CD4-positive, alpha-beta T cell treated with Interleukin-4 for 4 hours (primary cell): ENCODE measurements at places on chromosomes 2 and 18.
A peak's percentile ranks its signal among the peaks of the same experiment; 100 is the strongest.

GRCh38 chr18:10049747-10050146 is 135.9 kb downstream of the VAPA start:
- no peak for DNase-seq

DNA sequence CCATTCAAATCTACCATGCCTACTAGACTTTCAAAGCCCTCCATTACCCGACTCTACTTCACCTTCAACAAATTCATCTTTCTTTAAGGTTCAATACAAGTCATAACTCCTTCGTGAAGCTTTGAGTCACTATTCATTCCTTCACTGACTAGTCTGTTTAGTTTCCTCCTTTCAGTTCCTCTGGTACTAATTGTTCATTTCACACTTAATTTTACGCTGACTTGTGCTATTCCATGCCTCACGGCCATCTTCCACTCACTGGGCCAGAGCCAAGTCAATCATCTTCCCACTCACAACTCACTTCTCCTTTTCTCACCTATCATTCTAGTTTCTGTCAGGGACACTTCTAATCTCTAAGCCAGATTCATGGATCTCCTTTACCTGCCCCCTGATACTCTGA is 136.2 kb downstream of the MTX2 start:
- DNase-seq = no peak

DNA sequence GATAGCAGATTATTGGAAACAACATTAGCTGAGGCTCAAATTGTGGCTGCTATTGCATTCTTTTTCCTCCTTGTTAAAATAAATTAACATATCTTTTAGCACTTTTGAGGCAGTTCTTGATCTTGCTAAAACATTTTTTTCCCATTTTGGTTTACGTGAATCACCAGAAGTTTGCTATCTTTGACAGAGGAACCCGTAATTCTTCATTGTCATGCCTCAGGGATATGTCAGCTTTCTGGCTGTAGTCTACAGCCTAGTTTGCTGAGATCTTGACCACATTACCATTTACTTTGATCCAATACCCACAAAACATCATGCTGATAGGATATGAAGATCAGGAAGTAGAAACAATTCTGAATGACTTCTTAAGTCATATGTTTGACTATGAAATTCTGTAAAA is 25.1 kb upstream of the FANCL start:
- no peak for DNase-seq

DNA sequence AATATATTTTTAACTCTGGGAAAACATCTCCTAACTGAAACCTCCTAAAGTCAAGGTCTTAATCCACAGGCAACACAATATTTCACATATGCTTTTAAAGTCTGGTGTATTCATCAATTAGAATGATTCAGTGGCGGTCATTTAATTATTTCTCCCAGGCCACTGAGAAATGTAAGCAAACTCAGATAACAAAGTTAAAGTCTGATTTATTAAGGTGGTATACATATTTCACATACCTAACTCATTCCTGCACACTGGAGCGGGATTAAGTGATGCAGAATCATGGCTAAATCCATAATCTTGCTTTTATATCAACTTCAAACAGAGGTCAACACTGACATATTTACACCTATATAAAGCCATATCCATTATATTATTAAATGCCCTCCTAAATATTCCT is 43.7 kb downstream of the FRZB start:
- DNase-seq = no peak

GRCh38 chr18:54359233-54359632 is 1.5 kb downstream of the C18orf54 start:
- DNase-seq = no peak

- DNase-seq = no peak
Measured at GRCh38 chr2:20580690-20581437, 70.0 kb downstream of the HS1BP3 start.

- DNase-seq = no peak
Measured at GRCh38 chr18:12886498-12887126, 2.6 kb upstream of the PTPN2 start.

- DNase-seq = no peak
Measured at GRCh38 chr2:161118722-161119121, 41.5 kb upstream of the TANK start.

DNA sequence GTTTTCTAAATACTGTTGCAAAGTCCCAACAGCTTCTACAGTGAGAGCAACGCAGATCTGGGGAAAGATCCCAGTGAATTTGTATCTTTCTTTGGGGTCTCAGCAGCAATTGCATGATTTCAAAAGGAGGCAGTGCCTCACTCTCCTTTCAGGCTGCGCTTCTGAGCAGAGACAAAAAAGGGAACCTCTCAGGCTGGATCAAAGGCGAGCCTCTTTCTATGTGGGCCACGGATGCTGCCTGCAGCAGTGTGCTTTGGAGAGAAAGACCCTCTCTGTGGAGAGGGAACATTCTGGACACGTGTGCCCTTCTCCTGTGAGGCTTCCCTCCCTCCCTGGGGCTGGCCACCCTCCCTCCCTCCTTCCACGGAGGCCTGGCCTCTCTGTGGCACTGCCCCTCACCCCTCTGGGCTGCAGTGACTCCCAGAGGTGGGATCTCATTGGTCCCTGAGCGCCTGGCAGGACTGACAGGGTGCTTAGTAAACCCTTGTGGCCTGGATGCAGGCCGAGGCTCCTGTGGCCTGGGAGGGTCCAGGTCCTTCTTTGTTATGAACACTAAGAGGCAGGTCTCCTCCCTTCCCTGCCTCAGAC is 21.6 kb upstream of the PDIA6 start:
- DNase-seq = no peak

DNA sequence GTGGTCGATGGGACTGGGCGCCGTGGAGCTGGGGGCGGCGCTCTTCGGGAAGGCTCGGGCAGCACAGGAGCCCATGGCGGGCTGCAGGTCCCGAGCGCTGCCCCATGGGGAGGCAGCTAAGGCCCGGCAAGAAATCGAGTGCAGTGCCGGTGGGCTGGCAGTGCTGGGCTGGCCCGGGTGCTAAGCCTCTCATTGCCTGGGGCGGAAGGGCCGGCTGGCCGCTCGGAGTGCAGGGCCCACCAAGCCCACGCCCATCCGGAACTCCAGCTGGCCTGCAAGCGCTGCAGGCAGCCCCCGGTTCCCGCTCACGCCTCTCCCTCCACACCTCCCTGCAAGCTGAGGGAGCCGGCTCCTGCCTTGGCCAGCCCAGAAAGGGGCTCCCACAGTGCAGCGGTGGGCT is 748.4 kb upstream of the NRXN1 start:
- no peak for DNase-seq

DNA sequence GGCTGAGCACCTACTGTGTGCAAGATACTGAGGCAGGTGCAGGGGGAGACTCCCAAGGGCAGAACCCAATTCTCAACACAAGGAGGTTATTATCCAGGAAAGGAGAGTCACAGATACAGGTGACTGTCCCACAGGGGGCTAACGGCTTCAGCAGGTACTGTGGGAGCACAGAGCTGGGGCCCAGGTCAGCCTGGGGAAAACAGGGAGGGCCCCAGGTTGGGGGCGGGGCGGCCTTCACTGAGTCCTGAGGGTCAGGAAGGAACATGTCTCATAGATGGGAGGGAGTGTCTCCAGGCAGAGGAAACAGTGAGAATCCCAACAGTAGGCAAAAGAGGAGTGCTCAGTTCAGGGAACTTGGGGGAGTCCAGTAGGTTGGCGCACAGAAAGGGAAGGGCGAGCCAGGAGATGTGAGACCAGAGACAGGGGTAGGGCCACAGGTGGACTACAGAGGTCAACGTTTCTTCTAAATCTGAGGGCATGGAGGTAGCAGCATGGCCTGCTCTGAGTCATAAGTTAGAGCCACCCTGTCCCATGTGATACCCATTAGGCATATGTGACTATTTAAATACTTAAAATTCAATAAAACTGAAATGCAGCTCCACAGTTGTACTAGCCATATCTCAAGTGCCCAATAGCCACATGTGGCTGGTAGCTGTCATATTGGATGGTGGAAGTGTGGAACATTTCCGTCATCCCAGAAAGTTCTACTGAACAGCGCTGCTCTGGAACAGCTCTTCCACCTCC is 157.2 kb downstream of the TTC32 start:
- DNase-seq = no peak

- DNase-seq = no peak
Measured at GRCh38 chr2:109029490-109030201, 40.6 kb upstream of the EDAR start.

GRCh38 chr18:77131652-77132368 is 773 bp downstream of the MBP start:
- DNase-seq = peak; percentile 34

- no peak for DNase-seq
Measured at GRCh38 chr2:109062859-109063700, 65.9 kb upstream of the SH3RF3 start.

DNA sequence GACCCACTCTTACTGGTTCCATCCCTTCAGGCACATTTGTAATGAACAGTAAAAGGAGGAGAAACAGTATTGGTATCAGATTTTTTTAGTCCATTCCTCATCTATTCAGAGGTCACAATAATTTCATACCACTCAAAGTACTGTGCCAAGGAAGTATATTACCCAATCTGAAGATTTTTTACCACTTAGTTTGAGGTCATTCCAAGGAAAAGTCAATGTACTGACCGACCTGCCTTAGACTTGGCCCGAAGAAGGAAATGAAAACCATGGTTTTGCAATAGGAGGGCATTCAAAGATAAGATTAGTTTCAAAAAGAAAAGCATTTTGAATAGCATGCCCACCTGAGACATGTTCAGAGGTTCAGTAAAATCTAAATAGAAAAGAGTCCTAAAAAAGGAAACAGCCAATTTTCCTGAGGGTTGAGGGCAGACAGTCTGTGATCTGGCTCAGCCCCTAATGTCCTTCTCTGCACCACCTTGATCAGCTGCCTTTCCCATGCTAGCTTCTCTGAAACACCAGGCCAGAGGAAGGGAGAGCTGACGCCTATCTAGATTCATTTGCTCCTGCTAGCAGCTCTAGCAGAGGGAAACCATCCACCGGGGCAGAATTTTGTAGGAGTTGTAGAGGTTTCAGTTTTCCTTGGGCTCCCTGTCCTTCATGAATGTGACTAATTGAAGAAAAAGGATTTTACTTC is 107.3 kb upstream of the FZD5 start:
- DNase-seq = no peak

- no peak for DNase-seq
Measured at GRCh38 chr2:24153478-24153877, 21.4 kb upstream of the FAM228A start.

GRCh38 chr2:31037058-31037457 is 101.2 kb downstream of the GALNT14 start:
- DNase-seq = no peak

GRCh38 chr2:109423556-109424359 is 190.0 kb downstream of the SEPTIN10 start:
- no peak for DNase-seq

DNA sequence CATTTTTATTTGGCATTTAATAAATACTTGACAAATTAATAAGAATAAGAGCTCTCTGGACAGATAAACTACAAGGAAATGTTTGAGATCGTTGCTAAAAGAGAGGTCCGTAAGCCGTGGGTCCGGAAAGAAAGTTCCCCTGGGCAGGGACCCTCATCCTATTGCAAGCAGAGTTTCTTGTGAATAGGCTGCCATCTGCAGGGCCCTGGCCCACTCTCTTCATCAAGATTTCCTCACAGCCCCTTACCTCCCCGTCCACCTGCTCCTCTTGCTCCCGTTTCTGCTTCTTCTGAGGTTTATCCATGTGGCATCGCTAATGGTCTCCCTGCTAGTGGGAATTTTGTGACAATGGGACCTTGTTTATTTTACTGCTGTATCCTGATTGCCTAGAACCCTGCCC is 30.1 kb upstream of the MC5R start:
- DNase-seq = no peak

DNA sequence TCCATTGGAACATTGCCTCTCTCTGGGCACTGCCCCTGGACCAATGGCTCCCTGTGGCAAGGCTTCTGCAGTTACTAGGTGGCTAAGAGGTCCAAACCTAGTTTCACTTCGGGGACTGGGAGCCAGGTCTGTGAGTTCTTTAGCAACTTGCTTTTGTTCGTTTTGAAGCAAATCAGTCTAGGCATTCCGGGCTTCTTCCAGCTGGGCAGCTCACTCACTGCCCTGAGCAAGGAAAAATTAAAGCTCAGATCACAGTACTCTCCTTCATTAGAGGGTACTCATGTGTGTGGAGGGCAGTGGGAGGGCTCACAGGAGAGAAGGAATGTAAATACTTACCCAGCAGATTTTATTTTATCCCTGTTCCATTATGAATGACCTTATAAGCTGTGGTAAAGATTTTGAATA is 80.3 kb downstream of the SPP2 start:
- no peak for DNase-seq

DNA sequence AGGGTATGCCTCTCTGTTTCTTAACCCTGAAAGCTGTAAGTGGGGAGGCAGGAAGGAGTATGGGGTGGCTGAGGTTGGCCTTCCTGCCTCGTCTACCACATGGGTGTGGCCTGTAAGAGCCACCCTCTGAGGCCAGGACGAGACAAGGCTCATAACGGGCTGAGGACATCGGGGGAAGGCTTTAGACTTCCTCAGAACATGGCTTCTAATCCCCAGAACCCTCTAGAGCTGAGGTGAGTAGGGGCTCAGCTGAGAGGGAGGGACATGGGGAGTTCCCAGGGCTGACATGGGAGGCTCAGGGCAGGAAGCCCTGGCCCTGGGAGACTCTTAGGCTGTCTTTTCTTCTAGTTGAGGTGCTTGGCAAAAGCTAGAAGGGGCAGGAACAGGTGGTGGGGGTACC is 36.7 kb downstream of the EMX1 start:
- peak; percentile 36 for DNase-seq

DNA sequence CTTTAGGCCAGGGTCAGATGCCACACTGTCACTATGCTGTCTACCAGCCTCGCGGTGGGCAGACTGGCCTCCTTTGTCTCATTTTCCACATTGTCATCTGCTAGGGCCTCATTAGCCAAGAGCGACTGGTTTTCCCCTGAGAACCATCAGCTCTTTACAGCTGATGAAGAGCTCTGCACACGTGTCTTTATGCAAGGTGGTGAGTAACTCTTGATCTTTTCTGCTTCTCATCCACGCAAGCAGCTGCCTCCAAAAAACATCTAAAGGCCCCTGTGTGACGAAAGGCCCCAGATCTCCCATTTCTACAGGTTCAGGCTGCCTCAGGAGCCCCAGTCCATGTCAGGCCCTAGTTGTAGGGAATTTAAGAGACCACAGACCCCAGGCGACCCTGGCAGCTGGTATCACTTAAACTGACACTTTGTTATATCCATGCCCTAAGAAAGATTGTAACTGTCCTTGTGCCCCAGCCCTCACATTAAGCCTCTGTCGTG is 52.9 kb downstream of the DPYSL5 start:
- DNase-seq = no peak

DNA sequence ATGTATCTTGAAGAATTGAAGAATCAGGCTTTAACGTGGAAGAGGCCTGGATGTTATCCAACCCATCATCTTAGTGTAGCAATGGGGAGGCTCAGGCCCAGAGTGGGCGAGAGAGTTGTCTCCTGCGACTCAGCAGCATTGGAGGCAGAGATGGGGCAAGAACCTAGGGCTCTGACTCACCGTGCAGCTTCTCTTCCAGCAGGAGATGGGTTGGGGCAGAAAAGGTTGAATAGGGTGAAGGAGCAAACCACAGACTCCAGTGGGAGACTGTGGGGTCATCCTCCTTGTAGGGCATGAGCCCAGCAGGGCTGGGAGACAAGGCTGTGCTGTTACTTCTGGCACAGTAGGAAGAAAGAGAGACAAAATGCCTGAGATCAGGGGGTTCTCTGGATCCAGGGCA is 1.4 kb downstream of the IL36RN start:
- no peak for DNase-seq

- DNase-seq = no peak
Measured at GRCh38 chr2:177528351-177528933, 135.9 kb downstream of the AGPS start.

- no peak for DNase-seq
Measured at GRCh38 chr2:18124116-18124835, 245.8 kb downstream of the KCNS3 start.
